ENCODE measurements at places on chromosomes 3 and 15.

- no peak for DNase-seq
These were observed 331.3 kb upstream of the RBMS3 start for GRCh38 chr3:28949580-28949979.

GRCh38 chr15:70254311-70254869, 156.7 kb upstream of the TLE3 start:
- no peak for DNase-seq

DNA sequence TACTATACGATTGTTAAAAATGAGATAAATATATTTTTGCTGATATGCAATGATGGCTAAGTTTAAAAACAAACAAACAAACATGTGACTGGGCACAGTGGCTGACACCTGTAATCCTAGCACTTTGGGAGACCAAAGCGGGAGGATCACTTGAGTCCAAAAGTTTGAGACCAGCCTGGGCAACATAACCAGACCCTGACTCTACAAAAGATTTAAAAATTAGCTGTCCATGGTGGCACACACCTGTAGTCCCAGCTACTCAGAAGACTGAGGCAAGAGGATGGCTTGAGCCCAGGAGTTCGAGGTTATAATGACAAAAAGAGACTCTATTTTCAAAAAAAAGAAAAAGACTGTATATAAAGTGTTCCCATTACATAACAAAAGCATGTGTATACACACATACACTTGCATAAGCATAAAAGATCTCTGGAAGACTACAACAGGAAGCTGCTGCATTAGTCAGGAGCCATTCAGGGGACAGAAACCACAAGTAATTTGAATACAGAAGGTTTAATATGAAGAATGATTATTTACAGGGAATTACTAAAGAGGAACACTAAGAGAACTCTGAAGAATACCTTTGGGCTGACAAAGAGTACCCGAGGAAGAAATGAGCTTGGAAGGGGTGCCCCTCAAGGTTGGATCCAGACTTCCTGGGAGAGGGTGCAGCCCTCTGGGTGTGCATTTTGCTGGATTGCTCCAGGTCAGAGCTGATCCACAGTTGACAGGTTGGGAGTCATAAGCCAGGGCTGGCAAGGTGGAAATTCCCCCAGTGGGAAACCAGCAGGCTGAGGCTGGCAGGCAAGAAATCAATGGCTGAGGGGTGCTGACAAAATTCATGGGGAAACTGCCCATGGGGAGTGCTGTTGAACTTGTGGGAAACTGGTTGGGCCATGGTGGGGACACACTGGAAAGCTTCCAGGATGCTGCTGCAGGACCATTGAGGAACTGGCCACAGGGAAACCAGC, 9.3 kb upstream of the TM4SF18 start:
- DNase-seq, result no peak

GRCh38 chr15:63876085-63876662, 42.4 kb upstream of the HERC1 start:
- DNase-seq, result no peak

- DNase-seq, result no peak
These were observed 141.2 kb upstream of the TLE3 start for GRCh38 chr15:70238917-70239316.

- DNase-seq, result no peak
These were observed 57.1 kb downstream of the CLDN1 start for GRCh38 chr3:190265126-190265525.

Measured in NCI-H2107 (cell line).